ENCODE measurements at places on chromosomes 3 and 15.

DNA sequence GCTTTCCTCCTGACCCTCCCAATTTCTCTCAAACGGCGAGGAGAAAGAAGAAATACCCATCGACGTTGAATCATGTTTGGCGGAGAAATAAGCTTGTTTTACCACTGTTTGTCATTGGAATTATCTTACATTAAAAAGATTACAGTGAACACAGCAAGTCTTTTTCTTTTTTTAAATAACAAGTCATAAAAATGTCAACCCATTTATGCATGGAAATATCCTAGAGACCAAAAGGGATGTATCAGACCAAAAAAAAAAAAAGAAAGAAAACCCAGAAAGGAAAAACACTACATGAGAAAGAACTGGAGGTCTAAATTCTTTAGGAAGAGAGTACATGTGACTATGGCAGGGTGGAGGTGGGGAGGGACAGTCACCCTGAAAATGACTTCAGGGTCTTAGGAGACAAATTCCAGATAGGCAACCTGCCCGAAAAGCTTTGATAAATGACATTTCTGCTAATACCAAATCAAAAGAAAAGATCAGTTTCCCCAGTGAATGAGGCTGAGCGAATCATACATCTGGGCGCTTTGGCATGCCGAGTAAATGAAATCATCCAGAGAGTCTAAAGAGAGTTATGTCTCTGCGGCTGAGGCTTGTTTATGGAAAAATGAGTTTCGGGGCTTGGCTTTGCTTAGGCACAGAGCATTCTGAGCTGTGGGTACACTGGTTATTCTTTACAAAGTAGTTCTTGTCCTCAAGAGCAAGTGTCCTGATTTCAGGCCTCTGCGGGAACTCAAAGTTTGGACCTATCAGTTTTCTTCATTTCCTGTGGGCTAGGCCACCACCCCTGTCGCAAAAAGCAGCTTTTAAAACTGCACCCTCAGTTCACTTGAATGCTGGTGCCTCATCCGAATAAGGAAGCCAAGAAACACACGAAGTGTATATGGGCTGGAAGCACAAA is 110.1 kb upstream of the TGFBR2 start:
- peak; percentile 85 for DNase-seq

DNA sequence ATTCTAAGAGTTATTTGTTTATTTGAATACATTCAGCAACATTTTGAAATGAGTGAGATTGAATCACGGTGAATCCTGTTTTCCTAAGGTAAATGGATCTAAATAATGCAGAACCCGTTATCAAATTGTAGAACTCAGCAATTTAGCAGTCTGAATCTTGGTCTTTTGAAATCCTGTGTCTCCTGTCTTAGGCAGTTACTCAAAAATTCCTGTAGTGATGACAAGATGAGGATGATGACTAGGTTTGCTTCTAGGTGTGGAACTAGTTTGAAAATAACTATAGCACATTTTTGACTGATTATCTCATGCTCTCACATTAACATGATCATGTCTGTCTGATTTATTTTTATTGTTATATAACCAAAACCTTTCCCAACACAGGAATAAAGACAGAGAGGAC is 115.0 kb downstream of the RAP2B start:
- peak; percentile 72 for DNase-seq

DNA sequence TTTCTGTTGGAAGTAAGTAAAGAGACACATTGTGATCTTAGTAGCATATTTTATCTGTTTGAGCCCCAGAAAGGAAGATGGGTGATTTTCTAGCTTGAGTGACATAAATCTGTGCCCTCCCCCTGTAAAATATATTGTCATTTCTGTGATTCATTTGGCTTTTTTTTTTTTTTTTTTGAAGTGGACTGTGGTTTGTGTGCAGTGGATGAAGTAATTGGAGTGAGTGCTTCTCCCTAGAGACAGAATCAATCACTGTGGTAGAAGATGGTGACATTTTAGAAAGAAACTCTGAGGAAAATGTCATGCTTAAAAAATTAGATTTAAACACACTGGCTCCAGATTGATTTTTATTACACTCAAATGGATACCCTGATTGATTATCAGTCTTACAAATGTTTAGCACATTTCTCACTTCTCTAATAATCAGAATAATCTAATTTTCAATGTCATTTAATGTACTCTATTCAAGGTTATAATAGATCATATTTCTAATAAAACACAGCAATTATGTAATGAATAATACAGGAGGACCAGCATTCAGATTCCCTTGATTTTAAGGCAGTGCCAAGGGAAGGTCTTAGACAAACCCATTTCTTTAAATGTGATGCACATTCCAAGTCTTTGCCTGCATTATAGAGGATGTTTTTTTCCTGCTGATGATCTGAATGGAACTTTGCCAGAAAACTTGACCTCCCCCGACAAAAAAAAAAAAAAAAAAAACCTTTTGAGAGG is 116.6 kb downstream of the TOP2B start:
- peak; percentile 69 for DNase-seq

DNA sequence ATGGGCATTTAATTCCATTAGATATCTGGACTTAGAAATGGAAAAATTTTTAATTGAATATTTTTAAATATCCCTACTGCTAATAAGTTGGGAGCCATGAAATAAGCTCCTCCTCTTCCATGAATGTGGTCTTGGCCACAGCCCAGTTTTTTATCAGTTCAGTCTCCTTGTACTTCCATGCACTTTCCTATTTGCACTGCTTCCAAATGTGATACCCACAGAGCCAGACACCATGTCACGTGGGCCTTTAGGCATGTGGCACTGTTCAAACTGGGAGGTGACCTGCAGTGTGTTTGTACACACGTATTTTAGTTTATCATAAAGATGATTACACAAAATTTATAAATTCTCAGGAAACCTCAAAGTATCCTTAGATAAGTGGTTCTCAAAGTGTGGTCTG is 80.1 kb upstream of the DGKG start:
- DNase-seq, result no peak

- peak; percentile 95 for DNase-seq
These were observed 167.4 kb upstream of the LPP start for GRCh38 chr3:187986514-187986934.

DNA sequence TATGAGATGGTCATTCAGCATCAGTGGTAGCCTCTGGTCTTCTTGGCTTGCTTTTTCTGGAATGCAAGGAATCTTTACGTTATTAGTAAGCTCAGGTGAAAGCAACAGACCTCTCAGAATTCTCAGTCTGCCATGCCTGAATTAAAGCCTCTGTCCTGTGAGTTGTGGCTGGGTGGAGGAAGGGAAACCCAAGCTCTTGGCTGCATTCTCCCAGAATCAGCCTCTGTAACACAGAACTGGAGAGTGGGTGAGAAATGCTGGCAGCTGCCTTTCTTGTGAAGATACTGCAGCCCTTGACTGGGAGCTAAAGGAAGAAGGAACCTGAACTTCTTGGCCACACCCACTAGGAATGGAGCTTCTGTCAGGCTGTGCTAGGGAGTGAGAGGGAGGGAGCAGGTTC is 505.8 kb downstream of the EPHA3 start:
- DNase-seq, result no peak

DNA sequence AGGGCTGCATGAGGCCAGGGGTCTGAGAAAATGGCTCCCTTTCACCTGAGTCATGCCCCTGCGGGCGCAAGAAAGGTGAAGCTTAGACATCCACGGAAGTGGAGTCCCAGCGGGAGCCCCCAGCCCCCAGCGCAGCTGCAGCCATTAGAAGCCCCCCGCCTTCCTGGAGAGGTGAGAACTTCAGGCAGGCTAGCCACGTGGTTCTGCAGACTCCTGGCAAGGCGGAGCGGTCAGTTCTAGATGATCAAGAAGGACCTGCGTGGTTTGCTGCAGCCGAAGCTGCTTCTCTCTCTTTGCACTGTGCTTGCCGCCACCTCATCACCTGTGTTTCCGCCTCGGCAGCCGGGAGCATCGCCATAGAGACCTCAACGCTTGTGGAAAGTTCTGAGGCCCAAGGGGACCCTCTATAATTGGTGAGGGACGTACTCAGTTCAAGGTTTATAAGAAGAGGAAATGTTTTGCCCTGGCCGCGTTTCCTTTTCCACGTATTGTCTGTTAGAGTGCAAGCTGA is 15.8 kb upstream of the KCNMB3 start:
- no peak for DNase-seq

DNA sequence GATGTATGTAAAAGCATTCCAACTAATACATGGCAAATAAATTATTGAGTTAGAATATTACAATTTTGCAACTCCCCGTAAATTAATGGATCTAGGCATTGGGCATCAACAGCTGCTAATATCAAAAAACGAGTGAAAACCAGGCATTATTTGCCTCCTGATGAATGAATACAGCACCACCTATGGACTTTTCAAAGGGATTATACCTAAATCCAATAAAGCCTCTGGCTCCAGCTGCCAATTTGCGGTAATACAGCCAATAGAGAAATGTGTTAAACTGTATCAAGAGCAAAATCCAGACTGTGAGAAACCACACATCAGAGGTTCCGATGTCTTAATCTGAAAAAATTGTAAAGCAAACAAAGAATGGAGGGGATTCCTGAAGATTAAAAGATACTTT is 16.3 kb upstream of the A4GNT start:
- DNase-seq, result no peak

DNA sequence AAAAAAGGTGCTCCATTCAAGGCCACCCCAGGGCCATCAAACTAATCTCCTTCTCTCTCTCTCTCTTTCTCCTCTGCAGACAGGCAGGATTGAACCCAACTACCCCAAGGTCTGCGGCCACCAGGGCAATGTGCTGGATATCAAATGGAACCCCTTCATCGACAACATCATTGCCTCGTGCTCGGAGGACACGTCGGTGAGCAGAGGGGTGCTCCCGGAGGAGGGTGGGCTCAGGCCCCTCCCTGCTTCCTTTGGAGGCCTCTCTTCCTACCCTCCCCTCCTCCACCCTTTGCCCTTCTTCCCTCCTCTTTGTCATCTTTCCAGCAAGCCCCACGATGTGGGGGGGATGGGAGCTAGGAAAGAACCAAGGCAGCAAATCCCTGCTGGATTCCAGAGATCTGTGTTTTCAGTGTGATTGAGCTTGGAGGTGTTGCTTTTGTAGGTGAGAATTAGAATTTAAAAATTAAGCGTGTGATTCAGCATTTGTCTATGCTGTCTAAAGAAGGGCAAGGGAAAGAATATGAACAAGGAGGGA is 116.3 kb downstream of the CORO2B start:
- DNase-seq, result no peak

DNA sequence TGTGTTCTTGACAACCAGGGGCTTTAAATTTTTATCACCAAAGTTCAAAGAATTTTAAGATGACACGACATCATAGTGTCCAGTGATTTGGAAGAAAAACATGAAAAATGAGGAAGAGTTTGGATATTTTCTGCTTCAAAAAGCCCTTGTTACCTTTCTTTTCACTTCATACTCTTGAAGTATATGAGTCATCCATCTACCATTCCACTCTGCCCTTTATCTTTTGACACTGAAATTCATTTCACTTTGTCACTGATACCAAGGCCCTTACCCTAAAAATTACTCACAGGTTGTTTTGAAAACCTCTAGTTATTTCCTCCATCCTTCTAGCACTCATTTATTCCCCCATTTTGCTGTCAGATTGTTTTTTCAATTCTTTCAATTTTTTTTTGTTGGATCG is 42.7 kb downstream of the OR5H15 start:
- no peak for DNase-seq

- no peak for DNase-seq
These were observed 216.2 kb upstream of the THBS1 start for GRCh38 chr15:39364721-39365120.

DNA sequence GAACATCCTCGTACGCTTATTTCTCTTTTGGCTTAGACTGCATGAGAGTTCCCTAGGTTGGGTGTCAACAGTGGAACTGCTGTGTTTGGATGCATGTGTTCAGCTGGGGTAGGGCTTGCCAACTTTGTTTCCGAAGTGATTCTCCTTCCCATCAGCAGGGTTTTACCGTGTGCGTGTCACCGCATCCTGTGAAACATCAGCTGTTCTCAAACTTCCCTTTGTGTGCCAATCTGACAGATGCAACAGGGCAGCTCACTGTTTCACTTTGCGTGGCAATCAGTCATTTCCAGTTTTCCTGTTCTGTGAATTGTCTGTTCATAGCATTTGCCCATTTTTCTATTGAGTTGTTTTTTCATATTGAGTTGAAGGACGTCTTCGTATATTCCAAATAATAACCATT is 218.8 kb downstream of the VPS13C start:
- DNase-seq, result no peak

- DNase-seq, result no peak
These were observed 1.9 kb downstream of the DAG1 start for GRCh38 chr3:49471856-49472495.

DNA sequence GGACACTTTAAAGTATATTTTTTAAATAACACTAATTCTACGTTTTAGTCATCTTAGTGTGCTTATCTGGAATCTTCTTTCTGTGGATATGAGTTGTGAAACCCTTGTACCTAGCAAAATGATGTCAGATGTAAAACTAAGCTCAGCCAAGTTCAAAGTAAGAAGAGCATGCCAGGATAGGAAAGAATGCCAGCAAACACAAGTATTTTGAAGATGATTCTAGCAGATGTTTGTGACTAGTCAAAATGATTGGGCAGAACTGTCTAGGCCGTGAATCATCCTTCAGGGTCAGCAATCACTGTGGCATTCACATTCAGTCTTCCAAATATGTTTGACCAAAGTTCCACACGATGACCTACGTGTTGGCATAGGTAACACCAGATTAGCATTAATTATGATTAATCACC is 5.4 kb upstream of the PLOD2 start:
- peak; percentile 80 for DNase-seq

DNA sequence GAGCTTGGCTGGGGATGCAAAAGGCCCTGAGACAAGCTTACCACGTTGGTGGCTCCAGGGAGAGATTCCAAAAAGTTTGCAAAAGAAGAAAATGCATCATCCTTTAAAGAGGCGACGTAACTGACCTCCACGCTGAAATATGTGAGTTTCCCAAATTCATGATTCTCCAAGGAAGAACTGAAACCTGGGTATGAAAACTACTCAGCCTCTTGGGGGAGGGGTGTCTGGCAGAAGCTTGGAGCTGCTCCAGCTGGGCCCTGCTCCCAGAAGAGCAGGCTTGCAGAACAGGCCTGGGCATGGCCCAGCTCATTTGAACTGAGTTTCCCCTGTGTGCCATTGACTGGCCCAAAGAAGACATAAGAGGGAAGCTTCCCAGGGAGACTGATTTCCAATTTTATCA is 20.5 kb downstream of the CPN2 start:
- peak; percentile 87 for DNase-seq

- no peak for DNase-seq
These were observed 132.9 kb upstream of the LRRFIP2 start for GRCh38 chr3:37307321-37307720.
